ENCODE measurements at places on chromosomes 2 and 18.
A peak's percentile ranks its signal among the peaks of the same experiment; 100 is the strongest.

DNA sequence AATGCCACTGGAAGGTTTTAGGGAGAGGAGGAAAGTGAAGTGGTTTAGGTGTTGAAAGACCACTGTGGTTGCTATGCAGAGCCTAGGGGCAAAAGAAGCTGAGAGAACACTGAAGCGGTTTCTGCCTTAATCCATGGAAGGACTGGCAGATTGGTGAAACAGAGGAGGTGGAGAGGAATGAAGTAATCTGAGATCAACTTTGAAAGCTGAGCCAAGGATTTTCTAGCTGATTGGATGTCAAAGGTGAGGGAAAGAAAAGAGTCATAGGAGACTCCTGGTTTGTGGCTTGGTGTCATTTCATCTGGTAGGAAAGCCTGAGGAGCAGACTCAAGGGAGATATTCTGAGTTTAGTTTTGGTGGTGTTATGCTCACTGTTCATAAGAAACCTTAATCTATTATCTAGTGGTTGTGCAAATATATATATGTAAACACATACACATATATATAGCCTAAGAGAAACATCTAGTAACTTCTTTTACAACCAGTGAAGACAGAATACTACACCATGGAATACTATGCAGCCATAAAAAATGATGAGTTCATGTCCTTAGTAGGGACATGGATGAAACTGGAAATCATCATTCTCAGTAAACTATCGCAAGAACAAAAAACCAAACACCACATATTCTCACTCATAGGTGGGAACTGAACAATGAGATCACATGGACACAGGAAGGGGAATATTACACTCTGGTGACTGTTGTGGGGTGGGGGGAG is 134.1 kb upstream of the CREB1 start:
- DNase-seq, result no peak

DNA sequence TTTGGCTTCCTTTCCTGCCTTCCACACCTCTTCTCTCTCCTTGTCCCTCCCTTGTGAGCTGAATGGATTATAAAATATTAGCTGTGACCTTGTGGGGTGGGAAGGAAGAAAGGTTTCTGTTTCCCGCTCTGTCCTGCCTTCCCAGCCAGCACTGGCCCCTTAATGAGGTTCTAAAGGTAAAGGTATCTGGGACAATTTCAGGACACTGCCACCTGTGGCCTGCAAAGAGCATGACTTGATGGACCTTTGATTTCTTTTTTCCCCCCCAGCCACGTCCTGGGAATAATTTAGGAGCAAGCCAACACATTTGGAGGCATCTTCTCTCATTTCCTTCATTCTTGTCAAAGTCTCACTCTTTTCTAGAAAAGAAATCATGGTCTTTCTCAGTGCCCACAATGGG is 246.7 kb upstream of the EPAS1 start:
- no peak for DNase-seq

- DNase-seq, result no peak
Observed at GRCh38 chr2:140122001-140122400, 1341.8 kb upstream of the NXPH2 start.

- no peak for DNase-seq
Observed at GRCh38 chr2:237682151-237682550, 54.8 kb downstream of the LRRFIP1 start.

DNA sequence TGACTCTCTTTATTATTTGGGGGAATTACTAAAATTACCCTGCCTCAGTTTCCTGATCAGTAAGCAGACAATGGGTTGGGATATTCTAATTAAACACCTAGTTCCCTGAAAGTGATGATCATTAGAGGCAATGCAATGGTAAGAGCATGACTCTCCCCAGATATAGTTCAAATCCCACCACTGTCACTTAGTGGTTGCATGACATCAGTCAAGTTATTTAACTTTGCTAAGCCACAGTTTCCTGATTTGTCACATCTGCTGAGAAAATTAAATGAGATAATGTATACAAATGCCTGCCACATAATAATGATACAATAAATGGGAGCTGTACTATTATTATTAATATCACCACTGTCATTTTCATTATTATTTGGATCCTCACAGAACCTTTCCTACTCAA is 29.9 kb downstream of the ZEB2 start:
- DNase-seq, result no peak

- no peak for DNase-seq
Observed at GRCh38 chr2:231373786-231374349, 21.6 kb upstream of the B3GNT7 start.

GRCh38 chr2:27211241-27211942 is 449 bp upstream of the ATRAID start:
- DNase-seq, result no peak

DNA sequence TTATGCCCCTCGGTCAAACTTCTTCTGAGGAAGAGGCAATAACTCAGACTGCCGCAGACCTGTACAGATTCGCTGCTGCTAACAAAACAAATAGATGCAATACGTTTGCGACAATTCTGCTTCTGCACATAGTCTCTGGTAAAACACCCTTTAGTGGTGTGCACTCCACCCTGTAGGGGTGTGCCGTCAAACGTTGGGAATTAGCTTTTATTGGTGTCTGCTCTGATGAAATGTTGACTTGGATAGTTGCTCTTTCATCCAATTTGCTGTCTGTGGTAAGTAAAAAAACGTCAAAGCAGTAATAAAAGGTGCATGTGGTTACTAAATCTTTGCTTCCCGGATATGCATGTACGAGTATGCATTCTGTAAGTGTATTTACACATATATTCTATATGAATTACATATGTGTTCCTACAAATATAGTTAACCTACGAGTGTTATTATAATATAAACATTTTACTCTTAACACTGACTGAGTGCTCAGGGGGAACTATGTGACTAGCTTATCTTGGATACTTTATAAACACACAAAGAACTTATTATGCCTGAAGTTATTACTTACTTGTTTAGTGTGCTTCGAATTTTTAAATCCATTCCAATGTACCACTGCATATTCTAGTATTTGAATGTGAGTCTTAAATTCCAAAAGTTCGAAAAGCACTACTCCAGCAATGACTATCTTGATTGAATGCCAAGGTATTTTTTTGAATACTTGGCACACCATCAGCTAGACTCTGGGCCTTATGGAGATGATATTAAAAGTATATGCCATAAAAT is 610.2 kb downstream of the ZEB2 start:
- DNase-seq, result no peak

GRCh38 chr2:21291426-21291825 is 167.7 kb downstream of the TDRD15 start:
- DNase-seq, result no peak

GRCh38 chr2:133193544-133194361 is 374.5 kb downstream of the NCKAP5 start:
- DNase-seq, result no peak

GRCh38 chr18:78629426-78629825 is 350.2 kb upstream of the SALL3 start:
- no peak for DNase-seq

GRCh38 chr2:27903649-27904404 is 13.3 kb downstream of the BABAM2 start:
- no peak for DNase-seq

- DNase-seq, result no peak
Observed at GRCh38 chr2:114668415-114668814, 226.0 kb downstream of the DPP10 start.

GRCh38 chr2:27849558-27850205 is 40.5 kb downstream of the RBKS start:
- no peak for DNase-seq

DNA sequence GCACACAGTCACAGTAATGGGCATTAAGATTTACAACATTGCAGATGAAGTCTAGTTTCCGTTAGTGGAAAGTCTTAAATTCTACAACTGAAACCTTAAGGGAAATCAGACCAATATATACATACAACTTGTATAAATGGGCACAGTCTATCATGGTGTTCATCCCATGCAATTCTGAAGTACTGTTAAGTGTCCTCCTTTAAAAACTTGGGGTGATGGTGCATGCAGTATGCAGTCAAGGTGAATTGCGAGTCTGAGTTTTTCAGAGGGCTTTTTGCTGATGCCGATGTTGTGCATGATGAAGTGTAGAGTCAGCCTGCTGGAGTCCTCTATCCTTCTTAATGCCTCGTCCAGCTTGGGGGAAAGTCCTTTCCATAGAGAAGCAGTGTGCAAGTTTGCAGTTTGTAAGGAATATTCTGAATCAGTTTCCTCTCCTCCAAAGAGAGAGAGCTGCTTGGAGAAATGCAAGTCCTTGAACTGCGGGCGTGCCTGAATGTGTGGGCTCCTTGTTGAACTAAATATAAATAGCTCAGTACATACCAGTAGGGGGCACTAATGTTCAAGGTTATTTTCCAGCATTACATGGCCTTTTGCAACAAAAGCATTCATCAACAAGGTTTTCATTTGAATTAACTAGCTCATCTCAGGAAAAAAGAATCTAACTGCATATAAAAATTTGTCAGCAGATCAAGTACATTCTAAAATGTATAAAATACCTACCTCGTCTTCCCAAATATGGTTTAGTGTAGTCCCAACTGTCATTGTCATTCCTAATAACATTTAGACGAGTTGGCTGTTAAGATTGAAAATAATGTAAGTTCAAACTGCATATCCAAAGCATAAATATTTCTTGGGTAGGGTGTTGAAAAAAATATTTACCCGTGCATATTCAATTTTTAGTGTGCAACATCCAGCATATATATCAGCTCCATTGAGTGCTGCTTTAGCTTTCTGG is 21.3 kb downstream of the HNRNPLL start:
- DNase-seq, result peak; percentile 38

DNA sequence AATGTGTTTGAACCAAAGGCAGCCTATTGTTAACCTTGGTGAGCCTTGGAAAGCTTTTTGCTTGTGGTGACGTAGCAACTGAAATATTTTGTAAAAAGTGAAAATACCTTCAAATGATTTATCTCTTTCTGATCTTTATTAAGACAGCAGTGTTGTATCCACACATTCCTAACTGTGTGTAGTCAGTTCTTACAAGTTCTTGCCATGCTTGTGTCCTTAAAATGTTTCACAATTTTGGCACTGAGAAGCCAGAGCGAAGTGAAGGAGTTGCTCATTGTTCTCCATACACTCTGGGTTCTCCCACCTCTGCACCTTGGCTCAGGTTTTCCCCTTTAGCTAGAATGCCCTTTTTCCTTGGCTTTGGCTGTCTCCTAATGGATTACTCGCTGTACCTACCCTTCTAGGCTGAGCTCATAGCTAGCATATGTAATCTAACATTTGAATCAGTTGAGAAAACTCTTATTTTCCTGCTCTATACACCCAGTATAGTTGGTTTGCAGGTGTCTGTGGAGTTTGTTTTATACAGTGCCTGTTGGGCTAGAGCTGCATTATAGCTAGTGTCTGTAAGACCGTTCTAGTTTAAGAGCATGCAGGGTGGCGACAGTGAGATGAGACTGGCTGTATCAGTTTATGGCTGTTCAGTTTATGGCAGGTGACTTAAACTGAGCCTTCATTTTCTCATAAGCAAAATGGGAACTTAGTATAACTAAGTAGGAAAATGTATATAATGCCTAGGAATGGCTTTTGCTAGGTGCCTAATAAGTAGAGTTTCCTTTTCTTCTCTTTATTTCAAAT is 45.5 kb downstream of the FMNL2 start:
- no peak for DNase-seq

DNA sequence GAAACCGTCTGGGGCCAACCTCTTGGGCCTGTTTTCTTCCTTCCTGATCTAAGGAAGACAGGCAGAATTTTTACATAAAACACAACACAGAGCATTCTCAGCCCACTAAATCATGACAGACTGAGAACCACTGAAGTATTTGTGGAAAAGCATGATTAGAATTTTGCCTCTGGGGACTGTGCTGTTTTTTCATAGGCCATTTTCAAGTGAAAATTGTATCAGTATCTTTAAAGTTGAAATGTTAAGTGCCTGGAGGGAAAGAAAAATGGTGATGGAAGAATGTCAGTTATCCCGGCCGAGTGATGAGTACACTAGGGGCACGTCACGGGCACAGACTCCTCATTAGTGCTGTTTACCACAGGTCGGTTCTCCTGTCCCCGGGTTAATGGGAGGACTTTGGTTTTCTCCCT is 36.9 kb downstream of the EHD3 start:
- DNase-seq, result no peak

DNA sequence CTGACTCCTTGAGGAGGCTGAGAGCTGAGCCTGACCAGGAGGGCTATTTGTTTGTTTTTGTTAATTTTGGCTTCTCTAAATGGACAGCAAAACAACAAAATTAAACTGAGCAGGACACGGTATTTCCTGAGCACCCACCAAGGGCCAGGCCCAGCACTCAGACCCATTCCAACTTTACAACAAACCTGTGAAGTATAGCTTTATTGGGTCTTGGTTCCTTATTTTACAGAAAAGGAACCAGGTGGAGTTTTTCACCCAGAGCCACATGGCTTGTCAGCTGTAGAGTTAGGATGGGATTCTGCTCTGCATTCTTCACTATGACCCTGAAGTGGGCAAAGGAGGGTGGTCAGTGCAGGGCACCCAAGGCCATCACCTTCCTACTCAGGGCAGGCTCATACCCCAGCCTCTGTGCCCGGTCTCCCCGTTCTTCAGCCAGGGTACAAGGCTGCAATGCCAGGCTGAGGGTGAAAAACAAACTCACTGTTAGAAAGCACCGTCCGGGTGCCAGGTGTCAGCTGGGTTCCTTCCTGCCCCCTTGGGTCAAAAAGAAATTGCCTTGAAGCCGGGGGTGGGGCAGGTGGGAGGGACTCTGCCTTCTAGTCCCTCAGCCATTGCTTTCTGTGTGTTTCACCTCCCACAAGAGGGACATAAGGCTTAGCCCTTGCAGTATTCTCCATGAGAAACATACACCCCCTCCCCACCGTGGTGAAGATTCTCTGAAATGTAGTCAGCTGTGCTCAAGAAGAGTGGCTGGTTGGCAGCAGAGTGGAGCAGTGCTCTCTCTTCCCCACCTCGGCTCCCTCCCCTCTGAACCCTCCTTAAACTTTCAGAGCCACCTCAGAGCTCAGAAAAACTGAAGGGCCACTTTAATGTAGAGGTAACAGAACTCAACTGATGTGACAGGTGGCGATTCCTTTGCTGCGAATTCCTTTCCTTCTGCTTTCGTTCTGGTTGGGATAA is 2.2 kb downstream of the PSD4 start:
- DNase-seq, result no peak

DNA sequence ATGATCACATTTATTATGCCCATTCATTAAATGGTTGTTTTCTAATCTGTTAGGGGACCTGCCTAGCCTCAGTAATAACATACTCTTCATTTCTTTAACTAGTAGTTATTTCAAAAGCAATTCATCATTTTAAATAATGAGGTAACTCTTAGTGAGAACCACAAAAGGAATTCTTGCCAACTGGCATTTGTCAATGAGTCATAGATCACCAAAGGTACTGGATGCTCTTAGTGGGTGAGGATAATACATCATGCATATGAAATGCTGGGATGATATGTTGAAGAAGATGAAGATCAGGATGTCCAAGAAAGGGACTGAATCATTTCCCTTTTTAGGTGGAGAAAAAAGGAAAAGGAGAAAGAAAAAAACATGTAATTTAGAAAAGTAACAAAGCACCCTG is 826.2 kb upstream of the DDX18 start:
- DNase-seq, result no peak

GRCh38 chr2:46335391-46336282 is 38.4 kb downstream of the EPAS1 start:
- DNase-seq, result no peak

- DNase-seq, result no peak
Observed at GRCh38 chr2:121253674-121254240, 31.2 kb downstream of the TFCP2L1 start.

GRCh38 chr2:137879121-137879520 is 85.2 kb upstream of the HNMT start:
- DNase-seq, result no peak
